CD4-positive, alpha-beta T cell treated with Interleukin-6 at 100 ng/mL for 8 hours (primary cell): ENCODE measurements at places on chromosomes 12 and 14.

DNA sequence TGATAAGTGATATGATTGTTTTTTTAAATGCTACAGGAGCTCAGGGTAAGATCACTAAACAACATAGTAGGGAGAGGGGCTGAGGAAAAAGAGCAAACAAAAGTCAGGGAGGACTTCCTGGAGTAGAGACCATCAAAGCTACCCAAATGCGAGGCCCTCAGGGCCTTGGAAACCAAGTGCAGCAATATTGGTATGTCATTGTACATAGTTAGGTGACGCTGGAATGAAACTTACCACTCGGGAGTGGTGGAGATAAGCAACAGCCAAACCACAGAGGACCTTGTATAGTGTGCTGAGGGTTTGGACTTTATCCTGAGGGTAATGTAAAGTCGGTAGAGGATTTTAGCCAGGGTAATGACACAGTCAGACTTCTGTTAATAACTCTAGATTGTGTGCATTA is 13.8 kb downstream of the KITLG start:
- DNase-seq: no peak

- no peak for DNase-seq
Observed at GRCh38 chr12:120982659-120983058, 4.3 kb downstream of the HNF1A start.

DNA sequence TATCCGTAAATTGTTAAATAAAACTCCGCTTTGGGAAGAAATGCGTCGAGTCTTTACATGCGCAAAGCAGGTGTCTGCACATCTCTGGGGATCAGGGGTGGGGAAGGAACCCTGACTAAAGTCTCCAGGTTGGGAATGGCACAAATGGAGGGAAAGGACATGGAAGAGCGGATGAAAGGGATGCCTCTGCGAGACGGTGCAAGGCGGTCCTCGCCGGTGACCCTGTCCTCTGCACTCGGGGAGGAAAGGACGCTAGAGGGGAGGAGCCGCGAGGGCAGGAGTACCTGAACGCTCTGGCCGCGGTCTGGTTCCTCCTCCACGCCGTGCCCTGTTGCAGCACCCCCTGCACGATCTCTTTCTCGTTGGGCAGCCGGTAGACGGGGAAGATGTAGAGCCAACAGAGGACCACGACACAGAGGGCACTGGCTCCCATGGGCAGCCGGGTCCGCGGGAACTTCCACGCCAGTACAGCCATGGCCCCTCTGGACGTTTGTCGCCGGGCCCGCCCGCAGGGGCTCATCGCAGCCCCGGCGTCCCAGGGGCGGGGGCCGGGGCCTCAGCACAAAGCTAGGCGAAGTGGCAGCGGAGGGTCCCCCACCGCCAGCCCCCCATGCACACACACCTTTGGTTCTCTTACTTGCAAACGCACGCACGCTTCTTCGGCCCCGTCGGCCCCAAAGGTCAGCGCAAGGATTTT is 646 bp downstream of the ST8SIA1 start:
- DNase-seq: peak; percentile 21

GRCh38 chr12:108308395-108309085 is 30.6 kb downstream of the CMKLR1 start:
- DNase-seq: no peak

- no peak for DNase-seq
Observed at GRCh38 chr14:53634793-53635192, 321.8 kb downstream of the BMP4 start.

GRCh38 chr12:11158885-11159444 is 12.0 kb upstream of the SMIM10L1 start:
- no peak for DNase-seq

- no peak for DNase-seq
Observed at GRCh38 chr14:50260072-50260471, 28.7 kb upstream of the SOS2 start.
